ENCODE measurements at places on chromosomes 6 and 20.

- no peak for DNase-seq
Observed at GRCh38 chr20:46213946-46214823, 94.1 kb downstream of the CDH22 start.

- peak; percentile 35 for DNase-seq
Observed at GRCh38 chr20:51966296-51966971, 164.1 kb upstream of the SALL4 start.

GRCh38 chr6:53119772-53120409 is 28.8 kb downstream of the GCM1 start:
- DNase-seq = peak; percentile 12

DNA sequence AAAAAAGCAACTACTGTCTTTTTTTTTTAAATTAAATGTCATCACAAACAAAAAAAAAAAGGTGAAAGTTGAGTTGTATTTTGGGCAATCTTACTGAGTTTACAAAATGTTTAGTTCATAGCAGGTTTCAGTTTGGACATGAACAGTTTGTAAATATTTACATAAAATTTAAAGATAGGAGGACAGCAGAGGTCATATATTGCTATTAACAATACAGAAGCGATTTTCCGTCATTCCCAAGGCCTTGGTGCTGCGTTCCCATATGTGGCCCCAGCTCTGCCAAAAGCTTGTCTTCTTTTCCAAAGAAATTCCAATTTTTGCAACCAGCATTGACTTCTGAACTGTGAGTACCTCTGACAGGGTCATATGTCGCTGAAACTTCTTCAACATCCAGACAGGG is 5.1 kb downstream of the BACH2 start:
- DNase-seq = no peak

DNA sequence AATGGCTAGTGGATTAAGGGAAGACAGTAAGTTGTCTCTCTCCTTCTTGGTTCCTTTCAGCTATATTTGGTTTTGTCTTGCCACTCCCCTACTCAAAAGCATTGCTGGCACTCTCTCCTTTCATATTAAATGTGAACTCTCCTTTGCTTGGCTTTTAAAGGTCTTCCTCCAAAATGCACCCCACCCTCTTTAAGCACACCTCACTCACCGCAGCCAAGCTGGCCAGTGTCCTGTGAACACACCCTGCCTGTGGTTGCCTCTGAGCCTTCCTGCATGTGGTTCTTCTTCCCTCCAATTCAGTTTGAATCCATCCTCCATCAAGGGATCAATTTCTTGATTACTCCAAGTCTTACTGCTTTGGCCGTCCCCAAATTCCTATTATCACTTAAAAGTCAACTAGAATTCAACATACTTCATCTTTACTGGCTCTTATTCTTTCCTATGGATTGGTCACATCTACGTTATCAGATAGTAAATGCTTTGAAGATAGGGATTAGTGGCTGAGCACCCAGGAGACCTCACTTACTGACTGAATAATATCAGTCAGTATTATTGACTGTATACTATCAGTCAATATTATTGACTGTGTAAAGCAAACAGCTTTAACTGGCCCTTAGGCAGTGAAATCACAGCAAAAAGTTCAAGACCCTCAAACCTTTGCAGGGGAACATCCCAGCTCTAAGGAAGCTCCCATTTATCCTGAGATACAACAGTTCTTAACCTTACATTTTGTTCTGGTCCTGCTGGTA is 41.6 kb upstream of the SPDEF start:
- no peak for DNase-seq

- DNase-seq = no peak
Observed at GRCh38 chr20:25072226-25072811, 9.6 kb downstream of the VSX1 start.
